IMR-90 (cell line): ENCODE measurements at places on chromosomes 5 and 9. TPM values are rescaled to one million over a fixed set of nuclear protein-coding genes. Genes with fewer than 3 reads are reported as not detected.

GRCh38 chr5:152185547-152186245 lies 219.4 kb downstream of the NMUR2 start:
- no peaks in the 10 kb centered on the region for H3K36me3 ChIP-seq
- H3K27me3 ChIP-seq = no peaks in the 10 kb centered on the region
- H3K27ac ChIP-seq = no peak overlapping the region

DNA sequence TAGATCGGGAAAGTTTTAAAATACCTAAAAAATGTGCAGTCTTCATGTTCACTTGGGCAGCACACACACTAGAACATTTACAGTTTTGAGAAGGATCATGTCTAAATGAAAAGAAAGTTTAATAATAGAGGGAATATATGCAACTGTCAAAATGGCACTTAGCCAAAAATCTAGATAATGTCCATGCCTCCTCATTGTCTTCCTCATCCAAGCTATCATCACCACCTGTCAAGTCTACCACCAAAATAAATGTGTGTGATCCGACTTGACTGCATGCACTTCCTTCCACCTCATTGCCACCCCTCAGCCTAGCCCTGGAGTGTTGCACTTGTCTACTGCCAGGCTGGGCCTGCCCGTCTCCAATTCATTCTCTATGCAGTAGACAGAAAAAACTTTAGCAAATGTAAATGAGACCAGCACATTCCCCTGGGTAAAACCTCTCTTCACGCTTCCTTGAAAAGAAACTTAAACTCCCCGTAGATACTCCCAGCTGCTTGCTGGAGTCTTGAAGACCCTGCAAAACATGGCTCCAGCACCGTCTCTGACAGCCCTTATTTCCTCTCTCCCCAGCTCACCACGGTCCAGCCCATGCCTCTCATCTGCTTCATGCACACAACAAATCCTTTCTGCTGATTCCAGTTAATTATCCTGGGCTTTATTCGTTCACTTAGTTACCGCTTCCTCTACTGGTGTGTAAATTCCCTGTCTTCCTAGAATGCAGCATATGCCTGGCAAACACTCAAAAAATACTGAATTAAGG lies 66.9 kb downstream of the FANCC start:
- peaks cover 2% of the 10 kb centered on the region; the same call in 1 of the 2 replicates for H3K36me3 ChIP-seq
- no peak overlapping the region for H3K27ac ChIP-seq
- no peak for DNase-seq
- no peaks in the 10 kb centered on the region for H3K4me1 ChIP-seq

GRCh38 chr5:39049315-39049714 lies 24.9 kb downstream of the RICTOR start:
- H3K27ac ChIP-seq = no peak overlapping the region
- H3K27me3 ChIP-seq = no peaks in the 10 kb centered on the region
- H3K36me3 ChIP-seq = no peaks in the 10 kb centered on the region
- H3K4me1 ChIP-seq = peaks cover 3% of the 10 kb centered on the region

GRCh38 chr5:67301285-67301903 lies 104.8 kb upstream of the CD180 start:
- no peaks in the 10 kb centered on the region for H3K27me3 ChIP-seq
- H3K4me3 ChIP-seq = no peak overlapping the region
- H3K36me3 ChIP-seq = no peaks in the 10 kb centered on the region
- H3K27ac ChIP-seq = peak overlapping the region; percentile 70

Gene PALM2AKAP2
- total RNA-seq = 14.2 and 20.6 TPM in 2 replicates

Gene ANKRD18A
- total RNA-seq = not detected in 2 replicates

Gene ZNF474
- 0.54 and 0.56 TPM in 2 replicates for total RNA-seq

Gene TCF7
- 0.83 and 1.3 TPM in 2 replicates for total RNA-seq
